Stimulated activated CD4-positive, alpha-beta T cell treated with anti-CD3 and anti-CD28 coated beads, Interleukin-1b, Interleukin-23, amount 100 ng/mL, for 1 hour (primary cell): ENCODE measurements at places on chromosomes 5 and 9.

DNA sequence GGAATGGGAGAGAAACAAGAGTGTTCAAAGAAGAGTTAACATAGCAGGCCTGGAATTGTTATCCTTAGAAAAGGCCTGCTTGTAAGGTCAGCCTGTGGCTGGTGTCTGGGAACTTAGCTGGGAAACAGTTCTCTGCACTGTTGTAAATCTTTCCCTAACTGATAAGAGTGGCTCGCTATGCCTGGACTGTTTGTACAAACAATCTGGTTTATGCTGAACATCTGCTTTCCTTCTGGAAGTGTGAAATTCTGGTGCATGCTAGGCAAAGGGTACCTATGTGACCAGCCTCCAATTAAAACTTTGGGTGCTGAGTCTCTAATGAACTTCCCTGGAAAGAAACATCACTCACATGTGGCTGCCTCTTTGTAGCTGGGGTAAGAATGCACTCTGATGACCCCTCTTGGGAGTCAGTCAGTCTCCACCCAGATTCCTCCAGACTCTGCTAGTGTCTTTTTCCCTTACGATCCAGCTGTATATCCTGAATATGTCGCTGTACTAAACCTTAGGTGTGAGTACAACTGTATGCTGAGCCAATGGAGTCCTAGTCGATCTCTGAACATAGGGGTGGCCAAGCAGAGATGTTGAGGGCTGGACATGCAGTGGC, 16.5 kb downstream of the SPARC start:
- no peak for DNase-seq

GRCh38 chr5:72452515-72453245, 54.5 kb downstream of the ZNF366 start:
- no peak for DNase-seq

DNA sequence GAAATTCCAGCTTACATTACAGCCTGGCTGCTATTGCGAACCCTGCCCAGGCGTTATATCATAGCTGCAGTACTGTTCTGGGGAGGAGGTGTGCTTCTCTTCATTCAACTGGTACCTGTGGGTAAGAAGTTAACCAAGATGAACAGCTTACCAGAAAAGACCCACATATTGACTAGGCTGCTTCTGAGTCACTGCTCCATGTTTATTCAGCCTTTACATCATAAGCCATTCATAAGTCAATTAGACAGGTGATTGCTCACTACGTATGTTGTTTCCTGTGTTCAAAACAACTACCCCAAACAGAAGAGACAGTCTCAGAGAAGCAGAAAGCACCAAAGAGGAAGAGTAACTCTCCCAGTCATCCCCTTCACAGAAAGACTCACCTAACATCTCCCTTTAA, 34.7 kb upstream of the SLC22A5 start:
- DNase-seq, result no peak

DNA sequence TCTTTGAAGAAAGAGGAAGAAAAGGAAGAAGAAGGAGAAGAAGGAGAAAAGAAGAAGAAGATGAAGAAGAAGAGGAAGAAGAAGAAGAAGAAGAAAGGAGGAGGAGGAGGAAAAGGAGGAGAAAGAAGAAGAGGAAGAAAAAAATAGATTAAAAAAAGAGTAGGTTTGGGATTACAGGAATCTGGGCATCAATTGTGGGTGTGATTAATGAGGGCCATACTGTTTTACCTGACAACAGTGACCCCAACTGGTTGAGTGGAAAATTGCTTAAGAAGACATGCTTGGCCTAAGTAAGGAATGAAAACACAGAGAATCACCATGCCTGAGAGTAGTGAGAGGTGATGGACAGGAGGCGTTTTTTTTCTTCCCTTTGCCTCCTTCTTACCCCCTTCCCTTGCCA, 114.6 kb downstream of the FAM170A start:
- DNase-seq, result no peak

DNA sequence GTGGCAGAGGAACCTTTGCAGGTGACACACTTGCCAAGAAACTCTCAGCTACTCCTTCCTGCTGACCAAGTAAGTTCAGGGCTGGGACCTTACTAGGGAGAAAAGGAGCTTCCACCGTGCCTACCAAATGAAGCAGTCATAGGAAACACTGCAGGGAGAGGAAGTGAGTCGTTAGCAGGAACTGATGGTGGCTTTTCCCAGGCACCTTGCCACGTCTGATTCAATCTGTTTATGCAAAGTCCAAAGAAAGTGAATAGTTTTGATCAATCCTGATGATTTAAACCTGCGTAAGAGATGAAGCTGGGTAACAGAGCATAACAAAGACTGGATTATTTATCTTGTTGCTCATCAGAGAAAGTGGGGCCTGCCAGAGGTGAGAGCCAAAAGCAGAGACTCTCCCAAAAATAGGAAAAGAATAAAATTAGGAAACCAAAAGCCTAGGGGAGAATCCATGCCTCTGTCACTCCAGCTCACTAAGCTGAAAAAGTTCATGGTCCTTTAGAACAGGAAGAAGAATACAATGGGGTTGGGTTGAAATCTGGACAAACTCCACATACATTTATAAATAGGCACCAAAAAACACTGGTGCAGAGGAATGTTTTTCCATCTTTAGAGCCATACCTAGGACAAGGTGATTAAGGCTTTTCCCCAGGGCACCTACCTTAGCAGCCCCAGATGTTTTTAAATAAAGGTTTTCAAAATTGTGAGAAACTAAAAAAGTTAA, 9.3 kb upstream of the PFDN1 start:
- no peak for DNase-seq

GRCh38 chr9:120110520-120110919, 469.4 kb downstream of the CDK5RAP2 start:
- DNase-seq, result no peak

DNA sequence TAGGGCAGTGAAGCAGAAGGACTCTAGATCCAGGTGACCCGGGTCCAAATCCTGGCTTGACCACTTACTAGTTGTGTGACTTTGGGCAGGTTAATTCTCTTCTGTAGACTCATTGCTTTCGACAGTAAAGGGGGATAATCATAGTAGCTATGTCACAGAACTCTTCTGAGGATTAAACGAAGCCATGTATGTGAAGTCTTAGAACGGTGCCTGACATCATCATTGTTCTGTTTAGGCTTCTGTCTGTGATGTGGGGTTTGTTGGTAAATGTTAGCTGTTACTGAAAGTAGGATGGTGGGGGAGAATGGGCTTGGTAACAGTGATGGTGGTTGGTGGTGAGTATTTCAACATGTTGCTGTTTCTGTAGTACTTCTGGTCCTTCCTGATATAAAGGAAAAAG, 73.7 kb downstream of the MAP1B start:
- DNase-seq, result no peak

DNA sequence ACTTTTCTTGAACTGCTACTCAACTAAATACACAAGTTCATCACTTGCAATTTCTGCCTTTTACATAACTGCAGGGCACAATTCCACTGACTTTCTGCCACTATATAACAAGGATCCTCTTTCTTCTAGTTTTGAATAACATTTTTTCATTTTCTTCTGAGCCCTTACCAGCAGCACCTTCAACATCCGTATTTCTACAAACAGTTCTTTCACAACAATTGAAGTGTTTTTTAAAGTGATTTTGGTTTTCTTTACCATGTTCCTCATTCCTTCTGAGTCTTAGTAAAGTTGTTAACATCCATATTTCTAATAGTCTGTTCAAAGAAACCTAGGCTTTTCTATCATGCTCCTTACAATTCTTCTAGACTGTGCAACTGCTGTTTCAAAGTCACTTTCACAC, 127.2 kb upstream of the PITX1 start:
- DNase-seq, result no peak

DNA sequence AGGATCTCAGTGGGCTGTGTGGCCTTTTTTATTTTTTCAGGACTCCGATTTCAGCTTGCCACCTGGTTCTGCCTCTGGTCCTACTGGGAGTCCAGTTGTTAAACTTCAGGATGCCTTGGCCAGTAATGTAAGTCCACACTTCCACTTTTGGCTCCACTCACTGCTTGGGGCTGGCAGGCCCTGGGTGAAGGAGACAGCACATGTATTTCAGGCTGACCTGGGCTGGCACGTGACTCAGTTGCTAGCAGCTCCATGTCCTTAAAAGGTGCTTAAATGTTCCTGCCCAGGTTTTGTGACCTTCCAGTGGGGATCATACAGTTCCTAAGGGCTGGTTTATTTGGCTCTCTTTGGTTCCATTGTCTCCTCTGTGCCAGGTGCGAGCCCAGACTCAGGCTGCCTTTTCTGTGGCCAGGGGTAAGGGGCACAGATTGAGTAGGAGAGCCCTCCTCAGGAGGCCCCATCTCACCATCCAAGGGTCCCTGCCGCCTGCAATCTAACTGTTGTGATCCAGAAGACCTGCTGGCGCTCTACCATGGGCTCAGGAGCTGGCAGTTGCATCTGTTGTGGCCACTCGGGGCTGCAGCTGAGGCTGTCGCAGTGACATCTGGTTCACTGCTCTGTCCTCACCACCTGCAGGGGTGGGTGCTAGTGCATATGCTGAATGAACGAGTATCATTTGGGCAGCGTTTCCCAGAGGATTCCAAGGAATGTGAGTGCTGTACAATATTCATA, 19.2 kb upstream of the POMT1 start:
- no peak for DNase-seq

DNA sequence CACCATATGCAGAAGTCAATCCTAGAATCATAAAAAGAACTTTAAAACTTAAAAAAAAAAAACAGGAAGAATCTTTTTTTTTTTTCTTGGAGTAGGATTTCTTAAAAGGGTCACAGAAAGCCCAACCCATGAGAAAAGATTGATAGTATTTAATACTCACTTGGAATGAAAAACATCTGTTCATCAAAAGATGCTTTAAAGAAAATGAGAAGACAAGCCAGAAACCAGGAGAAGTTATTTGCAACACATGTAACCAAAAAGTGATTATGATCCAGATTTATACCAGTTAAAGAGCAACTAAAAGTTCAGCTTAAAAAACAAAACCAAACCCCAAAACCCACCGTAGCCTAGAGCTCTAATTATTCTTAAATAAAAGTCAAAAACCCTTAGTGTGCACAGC, 69.3 kb downstream of the TLE4 start:
- DNase-seq, result no peak

- no peak for DNase-seq
Observed at GRCh38 chr5:135876146-135876545, 19.5 kb downstream of the IL9 start.

DNA sequence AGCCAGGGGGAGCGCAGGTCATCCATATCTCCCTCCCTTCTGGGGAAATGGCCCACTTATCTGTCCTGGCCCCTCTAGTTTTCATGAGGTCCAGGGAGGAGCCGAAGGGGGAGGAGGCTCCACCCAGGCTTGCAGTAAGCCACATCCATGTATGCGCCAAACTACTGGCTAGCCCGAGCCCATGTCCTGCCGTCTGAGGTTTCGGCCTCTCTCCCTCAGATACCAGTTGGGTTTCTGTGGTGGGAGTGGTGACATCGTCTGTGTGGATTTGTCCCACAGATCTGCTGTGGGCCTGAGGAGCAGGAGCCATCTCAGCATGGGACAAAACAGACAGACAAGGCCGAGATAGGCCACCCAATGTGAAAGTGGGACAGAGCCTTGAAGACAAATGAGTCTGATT, 78.3 kb upstream of the ORM1 start:
- no peak for DNase-seq

GRCh38 chr9:84111726-84112125, 131.1 kb downstream of the RMI1 start:
- no peak for DNase-seq

GRCh38 chr9:33429256-33429985, 18.0 kb downstream of the AQP3 start:
- no peak for DNase-seq

GRCh38 chr9:21491756-21492155, 9.6 kb upstream of the IFNE start:
- no peak for DNase-seq

GRCh38 chr5:172280929-172281328, 2.6 kb downstream of the UBTD2 start:
- no peak for DNase-seq

GRCh38 chr5:6090079-6090654, 288.2 kb downstream of the MED10 start:
- DNase-seq, result no peak

DNA sequence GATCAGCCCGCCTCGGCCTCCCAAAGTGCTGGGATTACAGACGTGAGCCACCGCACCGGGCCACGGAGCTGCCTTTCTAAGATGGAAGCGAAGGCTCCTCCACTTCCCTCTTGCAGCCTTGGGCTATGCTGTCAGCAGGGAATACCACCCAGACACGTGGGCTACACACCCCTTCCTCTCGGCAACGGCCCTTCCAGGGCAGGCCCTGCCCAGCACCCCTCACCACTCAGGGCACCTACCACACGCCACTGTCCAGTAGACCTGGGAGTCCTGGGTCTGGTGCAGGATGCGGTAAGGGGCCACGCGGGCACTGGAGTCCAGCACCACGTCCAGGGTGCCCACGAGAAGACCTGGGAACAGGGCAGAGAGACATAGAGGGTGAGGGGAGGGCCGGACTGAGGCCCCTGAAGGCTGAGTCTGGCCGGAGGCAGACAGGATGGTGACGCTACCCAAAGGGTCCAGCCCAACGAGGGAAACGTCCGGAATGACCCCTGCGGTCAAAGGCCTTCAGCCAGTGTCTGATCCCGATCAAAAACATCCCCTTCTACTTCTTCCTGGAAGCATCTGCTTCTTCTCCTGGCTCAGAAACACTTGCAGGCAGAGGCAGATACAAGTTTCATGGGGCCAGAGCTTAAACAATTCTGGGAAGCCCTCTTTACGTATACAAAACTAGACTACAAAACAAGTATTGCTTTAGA, 3.1 kb downstream of the TBC1D9B start:
- no peak for DNase-seq

GRCh38 chr9:136590821-136591752, 45.2 kb upstream of the NOTCH1 start:
- no peak for DNase-seq

DNA sequence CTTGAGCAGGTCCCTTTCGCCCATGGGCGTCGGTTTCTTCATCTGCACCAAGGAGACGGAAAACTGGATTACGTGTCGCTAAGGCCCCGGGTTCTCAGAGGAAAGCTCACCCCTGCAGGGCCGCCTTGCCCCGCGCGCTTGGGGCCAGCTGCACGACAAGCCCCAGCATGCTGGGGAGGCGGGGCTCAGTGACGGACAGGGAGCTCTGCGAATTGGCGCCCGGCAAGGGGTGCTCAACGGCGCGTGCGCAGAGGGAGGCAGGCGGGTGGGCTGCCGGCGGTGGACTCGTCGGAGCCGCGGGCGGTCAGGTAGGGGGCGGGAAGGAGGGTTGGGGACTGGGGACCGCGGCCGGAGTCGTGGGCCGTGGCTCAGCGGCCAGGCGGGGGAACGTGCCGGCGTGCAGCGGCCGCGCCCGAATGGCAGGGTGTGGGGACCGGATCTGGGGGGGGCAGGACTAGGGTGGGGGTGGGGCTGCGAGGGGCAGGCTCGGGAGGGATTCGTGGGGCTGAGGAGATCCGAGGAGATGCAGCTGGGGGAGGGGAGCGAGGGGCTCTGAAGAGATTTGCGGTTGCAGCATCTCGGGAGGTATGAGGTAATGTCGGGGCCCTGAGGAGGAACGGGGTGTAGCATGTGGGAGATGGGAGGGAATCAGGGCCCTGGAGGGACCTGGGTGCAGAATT, at the start of gene TRIM32:
TRIM32 (plus strand) TSS at position 232 of the 680 bp plus-strand sequence. CDS start 10,438 bp downstream, outside the sequence.
- DNase-seq, result peak; percentile 83

GRCh38 chr5:177529247-177530203, 12.8 kb upstream of the DDX41 start:
- no peak for DNase-seq

GRCh38 chr9:120343416-120343815, 236.6 kb downstream of the CDK5RAP2 start:
- DNase-seq, result no peak

- no peak for DNase-seq
Observed at GRCh38 chr5:159096243-159096923, 3.3 kb downstream of the EBF1 start.
